ENCODE measurements at places on chromosomes 3 and 15.

DNA sequence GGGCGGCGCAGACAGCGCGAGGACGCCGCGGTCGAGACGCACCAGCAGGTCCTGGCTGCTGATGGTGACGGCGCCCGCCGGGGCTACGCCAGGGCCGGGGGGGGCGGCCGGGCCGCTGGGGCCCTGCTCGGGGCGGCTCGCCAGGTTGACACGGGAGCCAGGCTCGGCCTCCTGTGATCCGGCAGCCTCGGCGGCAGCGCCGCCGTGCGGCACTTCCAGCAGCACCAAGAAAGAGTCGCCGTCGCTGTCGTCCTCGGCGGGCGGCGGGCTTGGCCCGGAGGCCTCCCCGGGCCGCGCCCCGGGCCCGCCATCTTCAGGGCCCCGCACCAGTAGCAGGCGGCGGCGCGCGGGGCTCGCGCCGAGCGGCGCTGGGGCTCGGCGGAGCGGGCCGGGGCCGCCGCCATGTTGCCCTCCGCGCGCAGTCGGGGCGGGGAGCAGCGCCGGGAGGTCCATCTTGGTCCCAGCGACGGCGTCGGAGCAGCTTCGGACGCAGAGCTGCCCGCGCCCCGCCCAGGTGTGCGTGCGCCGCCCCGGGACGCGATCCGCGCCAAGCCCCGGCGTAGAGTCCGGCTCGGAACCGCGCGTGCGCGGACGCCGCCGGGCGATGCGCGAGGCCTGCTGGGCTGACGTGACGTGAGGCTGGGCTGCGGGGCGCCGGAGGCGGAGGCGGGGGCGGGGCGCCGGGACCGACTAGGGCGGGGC lies at the start of gene ZXDC:
ZXDC (minus strand) TSS at position 479 of the 702 bp plus-strand sequence; CDS start at position 453, 26 bp downstream.
- peak; percentile 92 for DNase-seq

GRCh38 chr3:144754076-144754783 lies 782.6 kb downstream of the DIPK2A start:
- DNase-seq, result no peak

GRCh38 chr3:141600331-141600730 lies 113.5 kb downstream of the RASA2 start:
- no peak for DNase-seq

DNA sequence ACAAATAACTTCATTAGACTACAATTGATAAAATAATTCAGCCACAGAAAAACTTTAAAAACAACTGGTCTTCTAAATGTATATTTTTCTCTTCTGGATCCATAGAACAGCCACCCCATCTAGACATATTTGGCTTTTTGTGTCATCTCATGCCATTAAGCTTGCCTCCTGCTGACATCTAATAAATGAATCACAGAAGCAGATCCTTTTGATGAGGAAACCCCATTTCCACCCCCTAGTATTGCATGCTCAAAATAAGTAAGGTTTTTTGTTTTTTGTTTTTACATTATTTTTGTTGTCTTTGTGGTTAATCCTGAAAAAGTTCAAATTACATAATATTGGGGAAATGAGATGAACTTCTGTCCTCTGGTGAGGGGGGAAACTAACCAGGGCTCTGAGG lies 94.8 kb downstream of the DUT start:
- DNase-seq, result no peak

- no peak for DNase-seq
These were observed 380.8 kb downstream of the LRTM1 start for GRCh38 chr3:54547051-54547450.

DNA sequence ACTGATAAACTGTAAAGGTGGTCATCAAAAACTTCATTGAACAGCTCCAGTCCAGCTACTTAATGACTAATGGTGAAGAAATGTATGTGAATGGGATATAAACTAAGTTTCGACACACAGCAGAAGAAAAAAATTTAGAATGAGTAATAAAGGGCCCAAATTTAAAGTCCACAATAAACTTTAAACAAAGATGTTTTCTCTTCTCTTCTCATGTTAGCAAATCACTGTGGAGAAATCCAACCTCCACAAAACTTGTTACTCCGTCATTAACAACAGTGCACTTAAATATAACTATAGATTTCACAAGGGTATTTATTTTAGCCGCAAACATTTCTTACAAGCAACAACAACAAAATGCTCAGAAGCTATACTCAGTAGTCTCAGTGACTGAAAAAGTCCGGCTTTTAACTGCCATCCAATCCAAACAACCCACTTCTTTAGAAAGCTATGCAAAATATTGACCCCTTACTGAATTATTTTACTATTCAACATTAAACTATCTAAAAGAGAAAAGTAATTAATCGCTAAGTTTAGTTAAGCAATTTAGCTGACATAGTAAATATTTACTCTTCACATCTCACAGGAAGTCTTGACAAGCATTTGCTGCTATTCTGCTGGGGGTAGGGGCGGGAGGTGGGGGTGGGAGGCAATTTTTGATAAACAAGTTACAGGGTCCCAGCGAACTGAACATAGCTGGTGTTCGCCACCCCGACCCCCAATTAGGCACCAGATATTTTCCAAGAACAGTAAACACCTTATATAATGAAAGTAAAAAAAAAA lies 2.4 kb downstream of the IGF2BP2 start:
- no peak for DNase-seq

DNA sequence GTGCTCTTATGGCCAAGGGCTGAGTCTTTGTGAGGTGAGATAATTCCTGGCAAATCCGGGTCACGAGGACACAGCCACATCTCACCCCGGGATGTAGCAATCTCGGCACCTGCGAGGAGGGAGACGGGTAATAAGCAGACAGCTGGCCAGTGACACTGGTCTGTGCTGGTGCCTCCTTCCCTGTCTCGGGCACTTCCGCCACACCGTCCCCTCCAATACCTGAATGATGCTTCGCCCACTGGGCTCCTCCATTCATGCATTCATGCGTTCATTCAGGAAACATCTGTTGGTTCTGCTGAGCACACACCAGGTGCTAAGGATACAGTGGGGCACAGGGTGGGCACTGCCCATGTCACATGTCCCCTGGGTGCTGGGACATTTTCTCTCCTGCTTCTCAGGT lies 60.1 kb downstream of the ATP10A start:
- no peak for DNase-seq

- DNase-seq, result no peak
These were observed 95.1 kb upstream of the MBNL1 start for GRCh38 chr3:152173627-152174026.

- no peak for DNase-seq
These were observed 3.5 kb downstream of the RFTN1 start for GRCh38 chr3:16509721-16510619.

- DNase-seq, result no peak
These were observed 894.7 kb downstream of the OTOL1 start for GRCh38 chr3:162391301-162391700.

DNA sequence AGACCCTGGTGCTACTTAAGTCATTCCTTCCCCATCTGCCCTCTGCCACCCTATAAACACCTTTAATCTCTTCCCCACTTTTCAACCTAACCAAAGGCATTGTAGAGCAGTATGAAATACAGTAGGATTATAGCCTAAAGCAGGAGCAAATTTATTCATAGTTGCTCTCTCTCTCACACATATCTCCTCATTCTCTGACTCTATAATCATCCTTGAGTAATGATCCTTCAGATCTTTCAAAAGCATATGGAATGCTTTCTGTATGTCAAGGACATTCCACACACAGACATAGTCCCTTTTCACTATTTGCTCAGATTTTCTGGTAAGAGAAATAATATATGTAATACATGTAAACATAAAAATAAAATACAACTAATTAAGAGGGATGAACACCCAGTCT lies 54.1 kb downstream of the TRPC1 start:
- no peak for DNase-seq

GRCh38 chr3:44058022-44058867 lies 183.4 kb upstream of the TOPAZ1 start:
- peak; percentile 29 for DNase-seq

DNA sequence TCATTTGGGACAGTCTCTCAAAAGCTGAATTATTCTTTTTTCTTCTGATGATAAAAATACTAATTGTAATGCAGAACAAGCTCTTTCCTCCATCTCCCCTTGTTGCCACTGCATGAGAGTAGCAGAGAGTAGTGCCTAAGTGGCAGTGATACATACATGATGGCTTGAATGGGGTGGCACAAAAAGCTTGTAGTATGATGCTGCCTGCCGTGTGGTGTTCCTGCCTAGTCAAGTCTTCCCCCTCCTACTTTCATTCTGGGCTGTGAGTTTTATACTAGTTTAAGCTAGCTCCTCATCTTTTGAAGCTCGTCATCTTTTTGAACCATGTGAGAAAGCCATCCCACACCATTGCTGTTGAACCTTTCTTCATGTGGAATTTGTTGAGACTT lies 230.5 kb downstream of the NFKBIZ start:
- no peak for DNase-seq

GRCh38 chr3:120245386-120245785 lies 39.6 kb downstream of the GPR156 start:
- no peak for DNase-seq

DNA sequence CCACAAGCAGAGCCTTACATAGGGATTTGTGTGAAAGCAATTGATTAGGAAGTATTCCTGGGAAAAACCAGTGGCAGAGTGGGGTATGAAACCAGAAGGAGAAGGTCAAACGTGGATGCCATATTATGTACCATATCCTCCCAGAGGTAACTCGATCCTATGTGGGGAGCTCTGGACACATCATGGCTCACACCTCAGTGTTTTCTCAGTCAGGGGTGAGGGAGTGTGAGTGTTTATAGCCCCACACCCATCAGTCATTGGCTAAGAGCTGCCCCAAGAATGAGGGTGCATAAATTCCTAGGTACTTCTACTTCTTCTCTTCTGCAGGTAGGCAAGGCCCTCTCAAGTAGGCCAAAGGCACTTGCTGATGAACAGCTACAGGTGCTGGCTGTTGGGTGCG lies 28.2 kb upstream of the PDZRN3 start:
- no peak for DNase-seq

DNA sequence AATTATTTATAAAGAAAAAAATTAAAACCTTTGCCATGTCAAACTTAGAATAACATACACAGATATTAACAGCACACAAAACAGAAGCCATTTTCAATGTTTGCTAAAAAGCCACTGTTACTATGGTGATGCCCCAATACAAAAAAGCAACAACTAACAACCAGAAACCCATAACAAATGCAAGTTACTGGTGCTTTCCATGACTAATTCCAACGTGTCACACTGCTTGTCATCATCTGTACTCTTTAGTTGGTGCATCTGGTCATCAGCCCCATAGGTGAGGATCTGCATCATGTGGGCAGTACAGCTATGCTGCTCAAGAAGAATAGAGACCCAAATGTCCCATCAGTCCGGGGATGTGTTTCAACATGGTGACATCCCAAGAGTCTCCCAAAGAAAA lies 52.8 kb downstream of the ATP8B4 start:
- DNase-seq, result no peak

DNA sequence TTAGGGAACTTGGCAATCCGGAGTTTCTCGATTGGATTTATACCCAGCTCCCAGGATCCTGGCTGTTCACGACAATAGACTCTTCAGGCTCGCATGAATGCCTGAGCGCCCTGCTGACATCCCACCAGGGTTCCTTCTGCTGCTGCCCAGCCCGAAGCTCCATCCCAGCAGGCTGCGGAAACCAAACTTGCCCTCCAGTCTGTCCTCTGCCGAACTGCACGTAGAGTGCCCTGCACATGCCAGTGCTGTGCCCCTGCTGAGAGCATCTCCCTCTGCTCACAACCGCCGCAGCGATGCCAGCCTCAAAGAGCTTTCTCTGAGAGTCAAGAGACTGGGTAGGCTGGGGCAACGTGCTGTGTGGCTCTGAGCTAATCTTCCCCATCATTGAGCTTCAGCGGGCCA lies 6.9 kb downstream of the ADAMTS7 start:
- DNase-seq, result no peak

GRCh38 chr3:59235634-59236012 lies 185.8 kb upstream of the CFAP20DC start:
- DNase-seq, result no peak

Measured in stimulated activated CD4-positive, alpha-beta T cell treated with anti-CD3 and anti-CD28 coated beads, Interleukin-4, amount 100 ng/mL, for 4 hours (primary cell).